ENCODE measurements at places on chromosomes 3 and 15. TPM values are rescaled to one million over a fixed set of nuclear protein-coding genes. Genes with fewer than 3 reads are reported as not detected.

The NR1I2 gene
- not detected for total RNA-seq

The CLDN18 gene
- not detected for total RNA-seq

The CAND2 gene
- total RNA-seq = 1.2 TPM

The BLOC1S6 gene
- 29.9 TPM for total RNA-seq

The PLS1 gene
- total RNA-seq = 9.1 TPM

- DNase-seq = no peak
These were observed 37.2 kb downstream of the AP4E1 start for GRCh38 chr15:50945725-50946124.

The MAN2C1 gene
- 97.2 TPM for total RNA-seq

DNA sequence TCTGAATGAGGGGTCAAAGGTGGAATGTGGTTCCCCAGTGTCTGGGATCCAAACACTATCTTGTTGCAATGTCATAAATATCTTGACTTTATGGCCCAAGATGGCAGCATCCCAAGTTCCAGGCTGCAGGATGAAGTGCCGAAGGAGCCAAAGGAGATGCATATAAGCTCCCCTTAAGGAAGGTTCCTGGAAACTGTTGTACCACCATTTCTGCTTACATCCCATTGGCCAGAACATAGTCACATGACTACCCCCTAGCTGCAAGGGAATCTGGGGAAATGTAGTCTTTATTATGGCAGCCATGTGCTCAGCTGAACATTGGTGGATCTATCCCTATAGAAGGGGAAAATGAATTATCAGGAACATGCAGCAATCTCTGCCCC, 54.3 kb downstream of the BDH1 start:
- DNase-seq = no peak

The CYP11A1 gene
- total RNA-seq = 0.53 TPM

DNA sequence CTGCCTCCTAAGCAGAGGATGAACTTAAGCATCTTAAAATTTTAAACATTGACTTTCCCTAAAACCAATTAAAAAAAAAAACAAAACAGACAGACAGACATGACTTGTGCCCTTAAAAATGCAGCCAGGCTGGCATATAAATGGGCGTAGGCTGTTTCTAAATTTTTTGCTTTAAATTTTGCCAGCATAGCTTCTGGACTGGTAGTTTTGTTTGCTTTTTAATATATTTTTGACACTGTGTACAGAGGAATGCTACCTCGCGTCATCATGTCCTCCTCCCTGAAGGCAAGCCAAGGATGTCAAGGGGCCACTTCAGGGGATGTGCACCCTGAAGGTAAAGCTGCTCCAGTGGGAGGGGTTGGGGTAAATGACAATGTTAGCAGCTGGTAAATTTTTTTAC, 134.8 kb downstream of the PGPEP1L start:
- no peak for DNase-seq

DNA sequence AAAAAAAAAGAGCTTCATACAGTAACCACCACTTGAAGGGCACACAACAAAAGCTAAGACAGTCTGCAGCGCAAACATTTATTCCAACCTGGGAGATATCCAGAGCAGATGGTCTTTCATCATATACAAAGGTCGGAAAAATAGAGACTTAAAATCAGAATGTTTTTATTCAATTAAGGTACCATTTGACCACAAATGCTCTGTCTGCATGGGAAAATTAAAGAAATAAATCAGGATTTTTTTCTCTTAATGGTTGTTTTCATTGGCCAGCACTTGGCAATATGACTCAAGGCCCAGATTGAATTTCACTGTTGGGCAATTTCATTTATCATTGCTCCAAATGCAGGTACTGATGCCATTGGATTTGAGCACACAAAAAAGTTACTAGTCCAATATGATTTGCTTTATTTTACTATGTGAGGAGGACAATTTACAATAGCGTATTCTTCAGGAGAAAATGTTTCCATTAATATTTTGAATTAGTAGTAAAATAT, 145.9 kb upstream of the AGTR1 start:
- no peak for DNase-seq

DNA sequence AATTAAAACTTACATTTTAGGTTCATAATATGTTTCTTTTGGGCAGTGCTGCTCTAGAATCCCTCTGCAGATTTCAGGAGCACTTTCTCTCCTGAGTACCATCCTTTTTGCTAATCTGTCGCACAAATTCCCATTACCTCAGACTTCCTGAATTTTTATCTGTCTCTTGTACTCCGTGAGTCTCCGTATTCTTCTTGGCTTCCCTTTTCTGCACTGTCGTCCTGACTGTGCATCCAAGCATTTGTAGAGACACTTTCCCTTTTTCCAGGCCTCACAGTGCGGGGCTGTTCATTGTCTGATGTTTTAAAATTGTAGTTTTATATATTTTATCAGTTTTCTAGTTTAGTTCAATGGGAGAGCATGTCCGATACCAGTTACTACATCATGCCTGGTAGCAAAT, 27.3 kb downstream of the MEF2A start:
- DNase-seq = no peak

GRCh38 chr3:34203386-34203785, 405.0 kb downstream of the PDCD6IP start:
- no peak for DNase-seq

The OR5K2 gene
- not detected for total RNA-seq

- no peak for DNase-seq
These were observed 81.9 kb downstream of the FGF12 start for GRCh38 chr3:192645437-192645836.

DNA sequence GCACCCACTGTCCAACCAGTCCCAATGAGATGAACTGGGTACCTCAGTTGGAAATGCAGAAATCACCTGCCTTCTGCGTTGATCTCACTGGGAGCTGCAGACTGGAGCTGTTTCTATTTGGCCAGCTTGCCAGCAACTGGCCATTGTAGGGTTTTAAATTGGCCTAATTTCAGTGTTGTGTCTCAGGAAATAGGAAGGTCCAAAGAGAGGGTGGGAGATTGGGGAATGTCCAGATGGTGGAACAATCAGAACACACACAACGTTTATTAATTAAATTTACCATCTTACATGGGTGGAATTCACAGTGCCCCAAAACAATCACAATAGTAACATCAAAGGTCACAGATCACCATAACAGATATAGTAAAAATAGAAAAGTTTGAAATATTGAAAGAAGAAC, 189.5 kb downstream of the ZNF385D start:
- no peak for DNase-seq

GRCh38 chr3:52779837-52780585, 2.6 kb downstream of the ITIH1 start:
- no peak for DNase-seq

The GAP43 gene
- total RNA-seq = not detected

The KLHL40 gene
- total RNA-seq = not detected

DNA sequence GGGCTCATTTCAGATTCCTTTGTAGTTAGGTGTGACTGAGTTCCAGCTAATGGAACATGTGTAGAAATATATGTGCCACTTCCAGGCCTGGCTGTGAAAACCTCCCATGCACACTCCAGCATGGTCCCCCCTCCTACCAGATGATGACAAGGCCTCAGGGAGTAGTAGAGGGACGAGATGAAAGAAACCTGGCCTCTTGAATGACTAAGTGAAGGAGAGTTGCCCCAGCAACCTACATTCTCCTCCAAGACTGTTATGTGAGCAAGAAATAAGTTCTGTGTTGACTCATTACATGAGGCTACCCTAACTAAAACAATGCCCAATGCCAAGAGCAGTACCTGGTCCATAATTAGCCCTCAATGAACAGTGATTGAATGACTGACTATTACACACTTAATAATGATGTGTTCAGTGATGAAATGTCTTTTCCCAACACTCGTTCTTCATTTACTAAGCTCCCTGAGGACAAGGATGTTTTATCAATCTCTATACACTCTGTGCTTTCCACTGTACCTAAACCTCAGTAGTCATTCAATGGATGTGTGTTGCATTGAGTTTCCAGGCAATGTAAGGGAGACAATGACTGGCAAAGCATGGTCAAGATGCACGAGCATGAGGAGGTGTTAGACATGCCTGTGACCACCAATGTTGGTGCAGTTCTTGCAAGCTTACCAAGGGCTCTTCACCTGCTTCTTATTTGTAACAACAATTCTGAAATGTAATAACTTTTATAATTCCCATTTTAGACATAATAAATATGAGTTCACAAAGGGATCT, 62.0 kb upstream of the BCL6 start:
- no peak for DNase-seq

DNA sequence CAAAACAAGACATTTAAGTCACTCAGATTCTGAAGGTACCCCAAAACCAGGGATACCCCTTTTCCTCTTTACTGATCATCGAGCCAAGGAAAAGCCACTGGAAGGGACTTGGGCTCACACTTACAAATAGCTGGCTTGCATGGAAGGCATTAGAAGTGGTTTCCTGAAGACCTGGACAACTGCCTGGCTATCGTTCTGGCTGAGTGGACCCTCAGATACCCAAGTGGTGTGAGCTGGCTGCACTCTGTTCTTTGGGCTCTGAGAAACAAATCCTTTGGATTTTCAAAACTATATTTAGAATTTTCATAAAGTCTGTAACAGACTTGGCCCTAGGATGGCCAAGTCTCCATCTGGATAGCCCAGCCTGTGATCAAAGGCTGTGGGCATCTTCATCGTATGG, 110.1 kb upstream of the CTDSPL start:
- no peak for DNase-seq

The RBPMS2 gene
- total RNA-seq = 0.76 TPM

The AMIGO3 gene
- total RNA-seq = 1.7 TPM

The SKOR1 gene
- 2.3 TPM for total RNA-seq

DNA sequence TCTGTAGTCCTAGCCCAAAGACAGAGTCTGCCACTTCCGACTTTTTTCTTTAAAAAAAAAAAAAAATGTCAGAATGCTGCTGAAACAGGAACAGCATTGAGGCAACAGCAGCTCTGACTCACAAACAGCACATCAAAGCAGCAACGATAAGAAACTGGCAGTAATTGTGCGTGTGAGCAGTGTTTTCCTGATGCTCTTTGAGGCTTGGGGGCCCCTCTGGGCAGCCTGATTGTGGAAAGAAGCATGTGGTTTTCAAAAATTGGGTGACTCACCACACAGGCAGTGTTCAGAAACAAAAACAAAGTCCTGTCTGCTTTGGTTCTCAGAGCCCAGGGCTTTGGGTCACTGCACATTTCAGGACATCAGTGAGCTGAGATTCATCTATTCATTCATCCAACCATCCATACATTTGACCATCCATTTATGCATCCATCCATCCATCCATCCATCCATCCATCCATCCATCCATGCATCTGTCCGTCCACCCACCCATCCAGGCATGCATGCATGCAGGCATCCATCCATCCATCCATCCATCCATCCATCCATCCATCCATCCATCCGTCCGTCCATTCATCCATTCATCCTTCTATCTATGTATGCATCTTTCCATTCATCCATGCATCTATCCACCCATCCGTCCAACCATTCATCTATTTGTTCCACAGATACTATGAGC, 308.4 kb downstream of the RPLP1 start:
- no peak for DNase-seq

- no peak for DNase-seq
These were observed 376.2 kb downstream of the ZBTB20 start for GRCh38 chr3:114770874-114771273.

DNA sequence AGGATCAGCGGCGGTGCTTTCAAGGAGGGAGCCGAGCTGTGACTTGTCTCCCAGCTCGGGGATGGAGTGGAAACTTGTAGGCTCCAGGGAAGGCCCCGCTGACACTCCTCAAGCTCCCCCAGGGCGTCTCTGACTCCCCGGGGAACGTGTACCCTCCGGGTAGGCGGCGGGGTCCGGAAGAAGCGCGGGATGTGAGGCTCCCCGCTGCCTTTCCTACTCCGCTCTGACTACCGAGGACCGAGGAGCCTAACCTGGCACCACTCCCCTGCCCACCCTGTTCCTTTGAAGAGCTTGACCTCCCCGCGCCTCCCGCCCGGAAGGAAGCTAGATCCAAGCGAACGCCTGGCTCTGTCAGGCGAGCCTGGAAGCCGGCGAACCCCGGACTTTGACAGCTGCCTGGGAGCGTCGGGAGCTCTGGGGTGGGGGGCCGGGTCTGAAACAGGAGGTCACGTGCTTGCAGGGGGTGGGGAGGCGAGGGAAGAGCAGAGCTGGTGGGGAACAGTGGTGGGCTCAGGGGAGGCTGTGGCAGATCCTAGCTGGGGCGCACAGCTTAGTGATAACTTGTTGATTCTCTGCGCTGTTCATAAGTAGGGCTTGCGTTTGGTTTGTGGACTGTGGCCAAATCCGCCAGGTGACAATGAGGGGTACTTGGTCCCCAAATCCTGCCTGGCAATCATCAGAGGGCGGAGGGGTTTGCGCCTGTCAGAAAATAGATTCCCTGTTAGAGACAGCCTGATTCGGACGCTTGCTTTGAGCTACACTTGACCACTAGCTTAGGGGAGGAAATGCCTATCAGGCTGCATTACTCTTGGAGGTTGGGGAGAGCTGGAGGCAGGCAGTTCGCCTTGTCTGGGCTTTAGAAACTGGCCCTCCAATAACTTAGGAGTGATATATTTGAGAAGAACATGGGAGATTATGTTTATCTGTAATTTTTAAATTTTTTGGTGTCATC, 1.2 kb downstream of the CLSTN2 start:
- DNase-seq = peak; percentile 70

DNA sequence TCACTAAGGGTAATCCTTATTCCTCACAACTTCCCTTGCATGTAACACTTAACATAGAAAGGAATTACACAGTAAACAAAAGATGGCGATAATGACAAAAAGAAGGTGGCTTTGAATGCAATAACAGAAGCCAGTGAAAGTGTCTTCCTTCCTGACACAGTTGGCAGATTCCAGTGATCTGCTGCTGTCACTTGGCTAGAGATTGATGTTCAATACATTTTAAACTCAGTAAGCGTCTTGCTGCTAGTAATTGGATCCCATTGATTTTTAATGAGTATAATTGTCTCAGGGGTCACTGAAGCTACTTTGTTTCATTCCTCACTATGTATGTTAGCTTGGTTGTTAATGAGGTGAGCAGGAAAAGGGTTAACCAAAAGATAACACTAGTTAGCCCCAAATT, 692.7 kb downstream of the NTRK3 start:
- no peak for DNase-seq

GRCh38 chr3:86969500-86970189, 21.3 kb downstream of the VGLL3 start:
- no peak for DNase-seq

- DNase-seq = no peak
These were observed 62.1 kb downstream of the PLXNA1 start for GRCh38 chr3:127044996-127045395.

DNA sequence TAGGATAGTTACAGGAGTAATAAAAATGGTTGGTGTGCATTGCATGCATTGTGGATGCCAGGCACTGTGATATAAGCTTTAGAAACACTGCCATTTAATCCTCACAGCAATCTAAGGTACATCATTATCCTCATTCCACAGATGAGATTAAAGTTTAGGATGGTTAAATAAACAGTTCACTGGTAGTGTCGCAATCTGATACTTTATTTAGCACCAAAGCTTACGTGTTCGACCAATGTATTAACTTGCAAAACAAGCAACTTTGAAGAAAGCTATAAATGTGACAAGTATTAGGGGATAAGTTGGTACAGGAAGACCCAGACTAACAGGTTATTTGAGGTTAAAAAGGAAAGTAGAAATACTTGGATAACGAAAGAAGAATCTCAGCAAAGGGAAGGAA, 150.5 kb upstream of the ZNF385D start:
- no peak for DNase-seq

GRCh38 chr3:45968706-45969105, 25.4 kb downstream of the CXCR6 start:
- DNase-seq = no peak

GRCh38 chr3:119700920-119701734, 1.7 kb upstream of the CFAP91 start:
- no peak for DNase-seq

Data from suprapubic skin (tissue), 4 donors.